CD4-positive, CD25-positive, alpha-beta regulatory T cell (primary cell): ENCODE measurements at places on chromosomes 7 and 10.

DNA sequence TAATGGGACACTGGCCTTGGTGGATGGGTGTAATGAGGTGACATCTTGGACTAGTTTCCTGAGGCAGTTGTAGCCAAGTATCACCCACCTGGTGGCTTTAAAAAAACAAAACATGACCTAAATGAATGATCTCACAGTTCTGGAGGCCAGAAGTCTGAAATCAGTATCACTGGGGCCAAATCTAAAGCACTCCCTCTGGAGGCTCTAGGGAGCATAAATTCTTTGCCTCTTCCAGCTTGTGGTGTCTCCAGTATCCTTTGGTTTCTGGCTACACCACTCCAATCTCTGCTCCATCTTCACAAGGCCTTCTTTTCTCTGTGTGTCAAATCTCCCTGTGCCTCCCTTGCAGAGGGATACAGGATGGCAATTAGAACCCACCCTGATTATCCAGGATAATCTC lies 342.9 kb downstream of the CALN1 start:
- no peaks in the 10 kb centered on the region for H3K27me3 ChIP-seq
- DNase-seq = no peak
- no peak overlapping the region for H3K4me3 ChIP-seq
- H3K36me3 ChIP-seq = no peaks in the 10 kb centered on the region
- H3K4me1 ChIP-seq = no peaks in the 10 kb centered on the region
- no peak overlapping the region for H3K27ac ChIP-seq

DNA sequence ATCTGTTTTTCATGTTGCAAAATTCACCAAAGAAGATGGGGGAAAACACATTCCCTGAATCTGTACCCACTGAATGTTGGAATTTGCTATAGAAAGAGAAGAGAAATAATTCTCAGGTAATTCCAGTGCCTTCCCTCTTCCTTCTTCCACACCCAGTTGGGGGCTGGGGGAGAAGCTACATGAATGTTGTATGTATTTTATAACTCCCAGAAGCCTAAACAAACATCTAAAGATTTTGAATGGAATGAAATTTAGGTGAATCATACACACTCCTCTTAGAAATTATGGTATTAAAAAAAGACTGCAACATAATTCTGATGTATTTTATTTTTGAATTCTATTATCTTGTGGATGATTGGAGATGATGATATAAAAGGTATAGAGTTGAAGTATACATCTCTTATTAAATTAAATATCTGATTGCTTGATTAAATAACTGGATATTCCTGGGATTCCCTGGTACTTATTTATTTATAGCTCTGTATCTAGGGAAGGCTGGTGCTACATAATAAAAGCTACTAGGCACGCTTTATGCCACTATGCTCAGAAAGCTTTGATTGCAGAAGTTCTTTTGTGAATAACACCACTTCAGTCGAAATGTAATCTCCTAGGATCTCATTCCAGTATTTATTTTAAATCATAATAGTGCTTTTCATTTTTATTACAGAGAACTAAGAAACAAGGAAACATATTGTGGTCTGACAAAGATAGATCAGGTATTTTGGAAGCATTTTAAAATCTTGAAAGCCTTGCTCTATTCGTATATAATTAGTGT lies 98.5 kb downstream of the MCU start:
- DNase-seq = no peak
- H3K36me3 ChIP-seq = peaks cover 7% of the 10 kb centered on the region
- H3K4me3 ChIP-seq = no peak overlapping the region
- no peaks in the 10 kb centered on the region for H3K4me1 ChIP-seq

DNA sequence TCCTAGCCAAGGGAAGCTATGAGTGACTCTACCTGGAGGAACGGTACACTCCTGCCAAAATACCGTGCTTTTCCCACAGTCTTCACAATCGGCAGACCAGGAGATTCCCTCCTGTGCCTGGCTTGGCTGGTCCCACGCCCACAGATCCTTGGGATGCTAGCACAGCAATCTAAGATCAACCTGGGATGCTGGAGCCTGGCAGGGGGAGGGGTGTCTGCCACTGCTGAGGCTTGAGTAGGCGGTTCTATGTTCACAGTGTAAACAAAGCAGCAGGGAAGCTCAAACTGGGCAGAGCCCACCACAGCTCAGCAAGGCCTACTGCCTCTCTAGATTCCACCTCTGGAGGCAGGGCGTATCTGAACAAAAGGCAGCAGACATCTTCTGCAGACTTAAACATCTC lies 295.3 kb downstream of the ELMO1 start:
- no peaks in the 10 kb centered on the region for H3K27me3 ChIP-seq
- no peaks in the 10 kb centered on the region for H3K4me1 ChIP-seq
- peaks cover 21% of the 10 kb centered on the region for H3K36me3 ChIP-seq

- H3K36me3 ChIP-seq = no peaks in the 10 kb centered on the region
- no peak overlapping the region for H3K4me3 ChIP-seq
- no peak for DNase-seq
- H3K27me3 ChIP-seq = no peaks in the 10 kb centered on the region
- no peak overlapping the region for H3K27ac ChIP-seq
- H3K4me1 ChIP-seq = no peaks in the 10 kb centered on the region
Measured at GRCh38 chr7:33593611-33594010, 311.7 kb upstream of the BMPER start.

DNA sequence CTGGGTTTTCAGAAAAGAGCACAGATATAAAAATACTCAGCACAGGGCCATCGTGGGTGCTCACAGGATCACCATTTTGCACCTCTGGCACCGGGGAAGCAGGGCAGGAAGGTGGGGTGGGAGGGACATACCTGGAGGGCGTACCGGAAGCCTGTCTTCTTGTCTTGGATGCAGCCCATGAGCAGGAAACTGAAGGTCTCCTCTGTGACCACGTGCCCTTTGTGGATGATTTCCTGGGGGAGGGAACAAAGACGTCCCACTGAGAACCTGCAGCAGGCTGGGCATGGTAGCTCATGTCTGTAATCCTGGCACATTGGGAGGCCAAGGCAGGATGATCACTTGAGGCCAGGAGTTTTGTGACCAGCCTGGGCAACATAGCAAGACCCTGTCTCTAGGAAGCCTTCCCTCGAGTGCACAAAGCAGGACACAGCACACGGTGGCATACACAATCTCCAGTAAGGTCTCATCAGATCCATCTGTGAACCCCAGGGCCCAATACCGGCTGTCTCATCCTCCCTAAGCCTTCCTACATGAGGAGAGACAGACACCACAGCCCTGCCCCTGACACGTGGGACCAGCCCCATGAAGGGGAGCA lies 9.5 kb downstream of the PTCD1 start:
- no peak overlapping the region for H3K4me3 ChIP-seq
- H3K4me1 ChIP-seq = no peaks in the 10 kb centered on the region
- no peak overlapping the region for H3K27ac ChIP-seq
- H3K36me3 ChIP-seq = peaks cover 19% of the 10 kb centered on the region
- no peak for DNase-seq

DNA sequence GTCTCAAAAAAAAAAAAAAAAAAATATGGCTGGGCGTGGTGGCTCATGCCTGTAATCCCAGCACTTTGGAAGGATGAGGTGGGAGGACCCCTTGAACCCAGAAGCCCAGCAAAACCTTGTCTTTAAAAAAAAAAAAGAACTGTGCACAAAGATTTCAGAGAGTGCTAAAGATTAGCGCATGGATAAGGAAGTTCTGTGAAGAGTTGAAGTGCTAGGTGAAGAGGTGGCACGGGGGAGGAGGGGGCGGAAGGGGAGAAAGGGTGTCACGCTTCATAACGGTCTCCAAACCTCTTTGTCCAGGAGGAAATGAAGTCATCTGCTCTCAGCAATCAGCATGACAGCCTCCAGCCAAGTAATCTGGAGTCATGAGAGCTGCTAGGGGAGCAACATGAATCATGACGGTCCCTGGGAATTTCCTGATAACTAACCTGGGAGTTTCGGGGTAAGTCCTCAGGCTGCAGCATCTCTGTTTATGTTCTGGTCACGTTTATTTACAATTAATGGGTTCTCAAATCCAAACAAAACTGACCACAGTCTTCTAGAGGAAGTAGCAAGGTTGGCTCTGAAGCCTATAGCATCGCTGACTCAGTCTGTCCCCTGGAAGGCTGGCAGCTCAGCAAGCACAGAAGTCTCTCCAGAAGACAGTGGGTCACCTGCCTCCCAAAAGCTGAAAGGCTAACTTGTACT lies 1.9 kb upstream of the PLAU start:
- H3K27me3 ChIP-seq = peaks cover 27% of the 10 kb centered on the region
- H3K4me3 ChIP-seq = no peak overlapping the region
- no peaks in the 10 kb centered on the region for H3K36me3 ChIP-seq
- peaks cover 23% of the 10 kb centered on the region for H3K4me1 ChIP-seq

DNA sequence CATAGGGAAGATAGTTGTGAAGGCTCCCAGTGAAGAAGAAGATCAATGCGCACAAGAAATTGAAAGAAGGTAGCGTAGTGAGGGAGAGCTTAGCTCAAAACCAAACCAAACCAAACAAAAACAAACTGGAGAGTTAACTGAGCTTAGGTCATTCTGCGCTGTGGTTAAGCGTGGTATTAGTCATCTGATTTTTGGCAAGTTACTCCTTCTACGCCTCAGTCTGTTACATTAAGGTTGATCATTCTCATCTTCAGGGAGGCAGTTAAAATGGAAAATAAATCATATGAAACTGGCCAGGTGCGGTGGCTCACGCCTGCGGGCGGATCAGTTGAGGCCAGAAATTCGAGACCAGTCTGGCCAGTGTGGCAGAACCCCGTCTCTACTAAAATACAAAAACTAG lies 259.7 kb downstream of the EXOC4 start:
- H3K27me3 ChIP-seq = no peaks in the 10 kb centered on the region
- no peaks in the 10 kb centered on the region for H3K4me1 ChIP-seq
- H3K4me3 ChIP-seq = no peak overlapping the region
- H3K27ac ChIP-seq = no peak overlapping the region
- H3K36me3 ChIP-seq = no peaks in the 10 kb centered on the region

- no peak overlapping the region for H3K4me3 ChIP-seq
- no peaks in the 10 kb centered on the region for H3K4me1 ChIP-seq
- H3K36me3 ChIP-seq = no peaks in the 10 kb centered on the region
- H3K27me3 ChIP-seq = no peaks in the 10 kb centered on the region
- no peak overlapping the region for H3K27ac ChIP-seq
Measured at GRCh38 chr7:5470167-5470532, 46.5 kb upstream of the TNRC18 start.

DNA sequence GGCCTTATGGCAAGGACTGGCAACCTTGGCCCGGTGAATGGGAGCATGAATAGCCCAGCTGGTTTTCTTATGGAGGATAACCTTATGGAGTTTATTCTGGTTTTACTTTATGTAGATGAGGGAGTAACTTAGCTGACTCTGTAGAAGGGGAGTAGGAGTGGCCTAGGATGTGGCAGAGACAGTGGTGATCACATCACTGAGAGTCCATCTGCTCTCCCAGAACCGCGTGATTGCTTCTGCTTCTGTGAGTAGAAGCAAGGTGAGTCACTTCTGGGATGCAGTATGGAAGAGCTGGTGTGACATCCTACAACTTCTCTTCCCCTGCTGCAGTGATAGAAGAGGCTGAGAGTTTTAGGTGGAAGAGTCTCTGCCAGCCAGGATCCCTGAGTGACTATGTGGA lies 129.2 kb downstream of the RPS24 start:
- H3K27me3 ChIP-seq = no peaks in the 10 kb centered on the region
- no peaks in the 10 kb centered on the region for H3K36me3 ChIP-seq
- no peak for DNase-seq
- H3K4me3 ChIP-seq = no peak overlapping the region
- H3K4me1 ChIP-seq = no peaks in the 10 kb centered on the region
- no peak overlapping the region for H3K27ac ChIP-seq

- H3K36me3 ChIP-seq = no peaks in the 10 kb centered on the region
- no peak overlapping the region for H3K27ac ChIP-seq
- no peaks in the 10 kb centered on the region for H3K4me1 ChIP-seq
- H3K27me3 ChIP-seq = no peaks in the 10 kb centered on the region
- H3K4me3 ChIP-seq = no peak overlapping the region
- no peak for DNase-seq
Measured at GRCh38 chr7:98369726-98370125, 31.2 kb downstream of the BAIAP2L1 start.

DNA sequence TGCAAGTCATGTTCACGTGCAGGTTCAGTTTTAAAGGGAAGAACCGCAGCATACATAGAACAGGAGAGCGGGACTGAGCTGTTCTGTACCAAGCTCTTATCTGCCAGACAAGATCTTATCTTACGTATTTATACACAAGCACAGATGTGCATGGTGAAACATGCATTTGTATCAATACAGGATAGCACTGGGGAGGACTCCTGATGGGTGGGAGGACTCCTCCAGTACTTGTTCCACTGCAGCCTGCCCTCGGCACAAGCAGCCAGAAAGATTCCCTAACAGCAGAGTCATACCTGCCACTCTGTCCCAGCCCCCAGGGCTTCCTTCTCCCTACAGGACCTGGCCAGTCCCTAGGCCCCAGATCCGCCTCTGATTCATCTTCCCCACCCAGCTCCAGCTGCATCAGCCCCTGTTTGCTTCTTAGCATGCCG lies 13.2 kb upstream of the PRKCQ start:
- peaks cover 69% of the 10 kb centered on the region for H3K4me1 ChIP-seq
- peaks cover 22% of the 10 kb centered on the region for H3K36me3 ChIP-seq
- peak overlapping the region; percentile 83 for H3K27ac ChIP-seq
- peak; percentile 81 for DNase-seq
- H3K4me3 ChIP-seq = peak overlapping the region; percentile 73
- no peaks in the 10 kb centered on the region for H3K27me3 ChIP-seq

DNA sequence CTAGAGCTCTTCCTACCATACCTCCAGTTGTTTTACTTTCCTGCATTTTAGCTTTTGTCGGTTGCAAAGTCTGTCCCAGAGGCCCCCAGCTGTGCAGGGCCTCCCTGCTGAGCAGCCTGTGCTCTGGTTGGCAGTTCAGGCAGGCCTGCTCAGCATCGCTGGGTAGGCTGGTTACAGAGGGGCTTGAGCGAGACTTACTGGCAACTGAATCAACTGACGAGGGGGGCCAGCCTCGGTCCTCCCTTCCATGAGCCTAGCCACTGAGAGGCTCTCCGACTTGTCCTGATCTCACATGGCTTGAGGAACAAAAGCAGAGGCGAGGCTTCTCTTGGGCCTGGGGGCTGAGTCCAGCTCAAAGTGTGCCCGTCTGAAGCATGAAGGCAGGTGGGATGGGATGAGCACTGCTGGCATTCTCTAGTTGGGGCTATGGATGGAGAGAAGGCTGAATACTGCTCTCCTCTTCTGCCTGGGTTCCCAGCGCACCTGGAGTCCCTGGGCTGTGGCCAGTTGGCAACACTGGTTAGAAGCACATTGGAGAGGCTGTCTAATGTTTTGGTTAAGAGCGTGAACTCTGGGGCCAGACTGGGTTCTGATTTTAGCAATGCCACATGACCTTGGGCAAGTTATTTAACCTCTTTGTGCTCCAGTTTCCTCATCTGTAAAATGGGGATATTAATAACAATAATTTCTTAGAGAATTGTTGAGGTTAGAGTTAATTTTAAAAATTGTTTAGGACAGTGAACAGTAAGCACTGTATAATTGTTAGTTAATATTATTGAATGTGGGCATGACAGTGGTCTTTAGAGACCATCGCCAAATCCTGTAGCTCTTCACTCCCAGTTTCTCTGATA lies 6.9 kb upstream of the SFRP5 start:
- no peak overlapping the region for H3K27ac ChIP-seq
- H3K36me3 ChIP-seq = no peaks in the 10 kb centered on the region
- H3K4me3 ChIP-seq = no peak overlapping the region
- DNase-seq = no peak

GRCh38 chr10:17256627-17257026 lies 28.6 kb downstream of the VIM start:
- no peaks in the 10 kb centered on the region for H3K4me1 ChIP-seq
- H3K36me3 ChIP-seq = no peaks in the 10 kb centered on the region
- no peak overlapping the region for H3K27ac ChIP-seq
- no peaks in the 10 kb centered on the region for H3K27me3 ChIP-seq
- DNase-seq = no peak
- no peak overlapping the region for H3K4me3 ChIP-seq

GRCh38 chr10:46267132-46267985 lies 19.4 kb upstream of the ANTXRL start:
- H3K27me3 ChIP-seq = no peaks in the 10 kb centered on the region
- peaks cover 64% of the 10 kb centered on the region for H3K4me1 ChIP-seq
- DNase-seq = no peak
- H3K36me3 ChIP-seq = peaks cover 17% of the 10 kb centered on the region
- H3K27ac ChIP-seq = peak overlapping the region; percentile 79
